ENCODE measurements at places on chromosomes 5 and 9.

DNA sequence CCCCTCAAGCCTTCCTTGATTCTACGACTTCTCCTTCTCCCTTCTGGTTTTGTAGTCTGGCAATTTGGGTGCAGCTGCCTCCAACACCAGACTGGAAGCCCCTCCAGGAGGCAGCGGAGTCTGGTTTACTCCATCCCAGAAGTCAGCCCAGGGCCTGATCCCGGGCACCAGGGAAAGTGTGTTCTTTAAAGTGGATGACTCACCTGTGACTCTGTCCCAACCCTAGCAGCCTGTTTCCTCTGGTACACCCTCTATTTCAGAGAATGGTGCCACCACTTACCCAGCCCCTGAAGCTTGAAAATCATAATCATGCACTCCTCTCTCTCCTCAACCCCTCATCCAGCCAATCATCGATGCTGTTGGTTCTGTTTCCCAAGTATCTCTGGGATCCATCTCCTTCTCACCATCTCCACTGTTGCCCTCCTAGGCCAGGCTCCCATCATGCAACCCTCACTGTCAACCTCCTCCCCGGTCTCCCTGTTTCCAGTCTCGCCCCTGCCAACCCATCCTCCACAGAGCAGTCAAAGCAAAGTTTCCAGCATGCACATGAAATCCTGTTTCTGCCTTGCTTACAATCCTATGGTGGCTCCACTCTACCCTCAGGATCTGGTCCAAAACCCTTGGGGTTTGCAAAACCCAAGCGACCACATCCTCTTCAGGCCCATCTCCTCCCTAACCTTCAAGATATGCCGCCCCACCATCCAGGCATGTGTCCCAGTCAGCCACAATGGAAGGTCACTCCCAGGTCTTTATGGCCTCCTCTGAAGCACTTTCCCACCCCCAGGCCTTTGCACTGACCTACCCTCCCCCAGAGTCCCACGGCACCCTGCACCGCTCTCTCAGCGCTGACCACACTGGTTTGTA is 10.5 kb downstream of the LHX6 start:
- no peak for DNase-seq

DNA sequence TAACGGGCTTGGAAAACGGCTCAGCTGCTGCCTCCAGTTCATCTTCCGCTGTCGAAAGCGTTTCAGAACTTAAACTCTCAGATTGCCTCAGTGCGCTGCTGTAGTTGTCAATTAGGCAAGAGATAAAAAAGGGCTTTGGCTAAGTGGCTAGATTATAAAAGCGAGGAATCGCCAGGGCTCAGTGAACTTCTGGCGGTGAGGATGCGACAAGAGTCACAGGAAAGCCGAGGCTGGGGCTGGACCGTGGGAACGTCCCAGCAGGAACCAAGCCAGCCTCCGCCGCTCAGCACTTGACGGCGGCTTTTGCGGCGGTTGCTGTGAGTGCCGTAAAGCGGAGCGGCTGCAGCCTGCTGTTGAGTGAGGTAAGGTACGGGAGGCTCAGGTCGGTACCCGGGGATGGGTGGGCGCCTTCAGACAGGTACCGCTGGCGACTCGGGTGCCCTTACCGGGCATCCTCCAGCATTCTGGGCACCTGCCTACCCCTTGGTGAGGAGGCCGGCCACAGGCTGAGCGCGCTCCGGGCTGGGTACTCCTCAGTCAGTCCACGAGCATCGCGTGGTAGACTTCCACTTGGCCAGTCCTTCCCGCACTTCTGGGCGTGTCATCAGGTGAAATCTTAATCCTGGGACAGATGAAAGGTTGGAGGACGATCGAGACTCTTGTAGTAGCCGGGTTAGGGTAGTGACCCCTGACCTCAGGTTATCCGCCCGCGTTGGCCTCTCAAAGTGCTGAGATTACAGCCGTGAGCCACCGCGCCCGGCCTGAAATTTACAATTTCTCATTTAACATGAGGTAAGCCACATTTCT is at the start of gene FKTN:
TSS of gene FKTN (plus strand) at position 328 of the 807 bp plus-strand sequence. CDS start 16,902 bp downstream, outside the sequence.
- DNase-seq, result peak; percentile 80

DNA sequence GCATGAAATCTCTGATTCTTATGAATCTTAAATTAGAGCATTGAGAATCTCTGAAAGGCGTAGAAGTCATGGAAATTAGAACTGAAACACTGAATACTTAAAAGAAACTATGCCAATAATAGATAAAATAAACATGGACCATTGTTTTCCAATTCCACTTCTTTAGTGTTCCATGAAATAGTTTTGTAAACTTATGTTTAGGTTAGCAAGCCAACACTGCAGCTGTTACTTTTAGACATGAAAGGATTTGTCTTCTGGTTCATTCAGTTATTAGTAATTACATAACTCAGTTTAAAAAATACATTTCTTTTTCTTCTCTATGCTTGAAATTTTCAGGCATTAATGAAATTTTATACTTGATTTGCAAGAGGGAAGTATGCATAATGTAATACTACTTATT is 733.4 kb upstream of the NUDT12 start:
- no peak for DNase-seq

- DNase-seq, result no peak
These were observed 238.4 kb downstream of the NR2F1-AS1 start for GRCh38 chr5:93342563-93343061.

DNA sequence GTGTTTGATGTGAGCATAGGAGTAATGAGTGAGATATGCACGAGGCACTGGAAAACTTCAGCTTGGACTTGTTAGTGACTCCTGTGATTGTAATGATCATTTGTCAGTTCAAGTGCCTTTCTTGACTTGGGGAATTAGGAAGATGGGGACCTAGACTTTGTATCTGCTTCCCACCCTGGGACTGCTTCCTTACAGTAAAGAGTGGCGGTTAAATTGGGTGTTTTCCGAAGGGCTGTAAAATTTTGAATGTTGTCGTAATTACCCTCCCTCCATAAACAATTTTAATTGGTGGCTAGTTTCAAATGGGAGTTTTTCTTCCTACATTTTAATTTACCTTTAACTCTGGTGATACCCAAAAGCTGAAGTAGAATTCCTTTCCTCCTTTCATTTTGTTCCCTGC is 23.5 kb upstream of the FAM120AOS start:
- no peak for DNase-seq

GRCh38 chr5:32108167-32108566 is 66.0 kb downstream of the GOLPH3 start:
- no peak for DNase-seq

GRCh38 chr5:169753795-169754194 is 116.7 kb downstream of the DOCK2 start:
- DNase-seq, result no peak

DNA sequence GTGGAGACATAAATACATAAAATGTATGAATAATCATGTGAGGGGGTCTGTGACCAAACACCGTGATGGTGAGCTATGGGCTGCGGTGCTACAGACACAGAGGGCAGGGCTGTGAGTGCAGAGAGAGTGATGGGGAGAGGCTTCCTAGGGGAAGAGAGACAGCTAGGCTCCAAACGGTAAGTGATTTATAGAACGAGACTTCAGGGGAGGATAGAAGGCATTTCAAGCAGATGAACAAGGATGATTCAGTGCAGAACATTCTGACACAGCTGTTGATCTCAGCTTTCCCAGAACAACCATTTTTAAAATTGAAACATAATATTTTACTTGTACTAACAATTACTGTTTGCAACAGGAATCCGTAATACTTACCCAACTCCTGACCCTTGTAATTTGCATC is 100.7 kb downstream of the GAS1 start:
- no peak for DNase-seq

- DNase-seq, result no peak
These were observed 122.4 kb downstream of the SNCAIP start for GRCh38 chr5:122434205-122434970.

GRCh38 chr5:177249761-177250537 is 53.6 kb downstream of the RAB24 start:
- DNase-seq, result no peak

DNA sequence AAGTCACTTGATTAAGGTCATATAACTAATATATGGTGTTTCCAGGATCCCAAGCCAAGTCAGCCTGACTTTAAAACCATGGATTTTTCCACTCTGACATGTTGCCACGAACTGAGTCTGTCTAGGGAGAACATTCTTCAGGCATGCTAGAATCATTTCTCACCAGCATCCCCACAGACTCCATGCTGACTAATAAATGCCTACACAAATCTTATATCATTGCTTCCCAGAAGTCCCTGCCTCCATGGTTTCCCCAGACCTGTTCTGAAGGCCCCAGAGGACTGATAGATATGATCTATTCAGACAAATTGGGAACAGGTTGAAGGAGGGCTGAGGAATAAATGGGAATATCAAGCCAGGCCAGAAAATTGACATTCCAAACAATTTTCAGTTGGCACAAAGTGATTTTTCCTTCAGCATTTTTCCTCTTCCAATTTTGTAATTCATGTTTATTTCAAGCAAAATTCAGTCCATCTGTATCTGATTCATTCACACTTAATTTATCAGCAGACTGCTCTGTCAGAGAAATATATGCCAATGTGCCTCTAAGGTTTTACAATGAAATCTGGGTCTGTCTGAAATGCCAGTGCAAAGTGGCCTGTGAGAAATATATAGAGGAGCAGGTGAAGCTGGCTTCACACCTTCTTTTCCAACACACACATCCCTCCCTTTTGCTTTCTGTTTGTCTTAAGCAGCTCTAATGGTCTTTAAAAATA is 413.6 kb upstream of the TNC start:
- no peak for DNase-seq

DNA sequence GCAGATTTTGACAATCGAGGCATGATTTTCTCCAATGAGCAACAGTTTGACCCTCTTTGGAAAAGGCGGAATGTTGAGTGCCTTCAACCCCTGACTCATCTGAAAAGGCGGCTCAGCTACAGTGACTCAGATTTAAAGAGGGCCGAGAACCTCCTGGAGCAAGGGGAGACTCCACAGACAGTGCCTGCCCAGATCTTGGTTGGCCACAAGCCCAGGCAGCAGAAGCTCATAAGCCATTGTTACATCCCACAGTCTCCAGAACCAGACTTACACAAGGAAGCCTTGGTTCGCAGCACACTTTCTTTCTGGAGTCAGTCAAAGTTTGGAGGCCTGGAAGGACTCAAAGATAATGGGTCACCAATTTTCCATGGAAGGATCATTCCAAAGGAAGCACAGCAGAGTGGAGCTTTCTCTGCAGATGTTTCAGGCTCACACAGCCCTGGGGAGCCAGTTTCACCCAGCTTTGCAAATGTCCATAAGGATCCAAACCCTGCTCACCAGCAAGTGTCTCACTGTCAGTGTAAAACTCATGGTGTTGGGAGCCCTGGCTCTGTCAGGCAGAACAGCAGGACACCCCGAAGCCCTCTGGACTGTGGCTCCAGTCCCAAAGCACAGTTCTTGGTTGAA is 13.6 kb downstream of the PTPDC1 start:
- DNase-seq, result peak; percentile 13

DNA sequence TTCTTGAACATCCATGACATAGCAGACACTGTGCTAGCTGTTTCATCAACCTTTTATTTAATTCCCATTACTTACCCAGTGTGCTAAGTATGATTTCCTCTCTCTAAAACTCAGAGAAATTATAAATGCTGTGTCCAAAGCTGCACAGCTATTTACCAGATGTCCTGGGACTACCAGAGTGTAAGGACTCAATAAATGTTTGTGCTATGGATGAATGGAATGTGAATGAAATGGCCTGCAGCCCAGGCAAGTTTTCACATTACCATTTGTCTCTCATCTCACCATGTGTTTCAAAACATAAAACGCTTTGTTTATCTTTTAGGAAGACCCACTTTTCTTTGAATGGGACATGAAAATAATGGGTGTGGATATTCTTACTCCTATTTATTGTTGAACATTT is 96.2 kb downstream of the ARHGEF28 start:
- DNase-seq, result no peak

- peak; percentile 5 for DNase-seq
These were observed 169.4 kb upstream of the TMEM161B start for GRCh38 chr5:88438006-88438405.

- DNase-seq, result no peak
These were observed 170.3 kb downstream of the MARCHF11 start for GRCh38 chr5:16009256-16009655.

- DNase-seq, result no peak
These were observed 390.9 kb upstream of the DAB2 start for GRCh38 chr5:39815711-39816110.

- DNase-seq, result no peak
These were observed 6.8 kb downstream of the CXXC5 start for GRCh38 chr5:139654871-139655491.
